ENCODE measurements at places on chromosomes 1 and 21.

DNA sequence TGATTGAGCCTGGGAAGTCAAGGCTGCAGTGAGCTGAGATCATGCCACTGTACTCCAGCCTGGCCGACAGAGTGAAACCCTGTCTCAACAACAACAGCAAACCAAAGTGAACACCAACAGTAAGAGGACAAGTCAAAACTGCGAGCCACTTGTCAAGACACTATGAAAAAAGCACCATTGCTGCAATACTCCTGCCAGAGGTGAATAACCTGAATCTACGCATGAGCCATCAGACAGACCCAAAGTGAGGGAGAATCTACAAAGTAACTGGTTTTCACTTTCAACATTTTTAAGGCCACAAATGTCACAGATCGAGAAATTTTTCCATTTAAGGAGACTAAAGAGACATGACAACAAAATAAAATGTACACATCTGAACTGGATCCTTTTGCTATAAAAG is 21.9 kb downstream of the SYNJ1 start:
- DNase-seq, result no peak

DNA sequence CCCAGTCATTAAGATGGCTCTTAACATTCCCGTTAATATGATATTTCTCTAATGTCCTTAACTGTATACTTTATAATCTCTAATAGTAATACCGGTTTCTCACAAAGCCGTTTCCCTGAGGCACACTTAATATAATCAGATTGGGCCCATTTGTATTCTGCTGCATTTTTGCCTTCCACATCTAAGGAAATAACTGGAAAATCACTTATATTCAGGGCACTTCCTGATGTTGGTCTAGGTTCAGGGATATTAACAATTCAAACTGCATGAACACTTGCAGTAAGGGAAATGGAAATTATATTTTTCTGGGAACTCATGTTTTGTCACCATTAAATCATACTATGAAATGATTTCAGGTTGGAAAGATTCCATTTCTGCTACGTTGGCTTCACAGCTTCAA is 119.8 kb downstream of the TPR start:
- no peak for DNase-seq

- no peak for DNase-seq
Measured at GRCh38 chr1:239107676-239108075, 278.7 kb upstream of the CHRM3 start.

DNA sequence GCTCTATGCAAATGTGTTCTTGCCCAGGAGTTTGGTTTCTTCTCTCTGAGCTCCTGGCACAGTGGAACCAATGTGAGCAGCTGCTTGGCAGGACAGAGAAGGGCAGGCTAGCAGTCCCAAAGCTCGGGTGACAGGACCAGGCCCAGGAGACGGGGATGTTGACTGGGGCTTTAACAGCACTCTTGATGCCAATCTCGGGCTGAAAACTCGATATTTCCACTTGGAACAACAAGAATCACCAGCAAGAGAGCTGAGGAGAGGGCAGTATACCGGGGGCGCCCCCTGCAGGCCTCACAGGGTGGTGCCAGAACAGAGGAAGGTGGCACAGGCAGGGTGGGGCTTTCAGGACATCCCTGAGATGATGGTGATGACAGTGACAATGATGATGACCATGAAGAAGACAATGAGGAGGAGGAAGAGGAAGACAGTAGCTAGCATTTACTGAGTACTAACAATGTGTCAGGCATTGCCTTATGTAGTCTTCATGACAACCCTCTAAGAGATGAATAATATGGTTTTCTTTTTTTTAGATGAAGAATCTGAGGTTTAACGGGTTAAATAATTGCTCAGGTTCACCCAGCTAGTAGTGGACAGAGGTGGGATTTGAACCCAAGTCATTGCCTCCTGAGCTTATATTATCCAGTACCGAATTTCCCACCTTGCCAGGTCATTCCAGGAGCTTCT is 2.7 kb upstream of the KCNJ9 start:
- DNase-seq, result peak; percentile 49

GRCh38 chr1:182484067-182484466 is 34.1 kb downstream of the RGSL1 start:
- DNase-seq, result no peak

- peak; percentile 83 for DNase-seq
Measured at GRCh38 chr1:157963713-157964112, 29.7 kb upstream of the KIRREL1 start.

DNA sequence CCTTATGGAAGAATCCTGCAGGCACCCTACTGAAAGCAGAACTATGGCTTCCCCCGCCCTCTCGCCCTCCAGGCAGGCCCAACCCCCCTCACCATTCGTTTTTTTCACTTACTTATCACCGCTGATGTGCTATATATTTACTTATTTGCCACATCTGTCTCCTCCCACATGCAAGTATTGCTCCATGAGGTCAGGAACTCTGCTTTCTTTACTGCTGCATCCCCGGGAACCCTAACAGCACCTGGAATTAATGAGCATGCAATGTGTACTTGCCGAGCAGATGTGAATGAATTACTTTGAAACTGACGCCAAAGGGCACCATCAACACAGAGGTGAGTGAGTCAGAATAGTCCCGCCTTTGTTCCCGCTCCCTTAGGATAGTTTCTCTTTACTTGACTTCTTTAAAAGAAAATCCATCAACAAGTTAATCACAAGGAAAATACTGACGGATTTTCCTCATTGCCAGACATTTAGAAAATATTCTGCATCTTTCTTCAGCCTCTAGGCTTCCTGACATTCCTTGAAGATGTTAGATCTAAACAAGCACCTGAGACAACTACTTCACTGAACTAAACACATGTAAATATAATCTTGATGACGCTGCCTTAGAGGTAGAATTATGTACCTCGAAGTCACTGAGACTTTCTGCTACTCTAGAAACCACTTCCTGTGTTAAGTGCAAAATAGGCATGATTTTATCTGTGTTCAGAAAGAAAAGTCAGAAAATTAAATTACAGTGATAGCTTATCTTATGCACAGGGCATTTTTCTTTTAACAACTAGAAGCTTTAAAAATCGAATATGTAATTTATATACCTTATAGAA is 17.5 kb upstream of the RAB4A start:
- DNase-seq, result peak; percentile 81

- no peak for DNase-seq
Measured at GRCh38 chr1:240402326-240402725, 209.6 kb downstream of the GREM2 start.

GRCh38 chr1:41766546-41766945 is 152.2 kb downstream of the HIVEP3 start:
- no peak for DNase-seq

- DNase-seq, result no peak
Measured at GRCh38 chr1:232597721-232598120, 32.2 kb downstream of the SIPA1L2 start.

DNA sequence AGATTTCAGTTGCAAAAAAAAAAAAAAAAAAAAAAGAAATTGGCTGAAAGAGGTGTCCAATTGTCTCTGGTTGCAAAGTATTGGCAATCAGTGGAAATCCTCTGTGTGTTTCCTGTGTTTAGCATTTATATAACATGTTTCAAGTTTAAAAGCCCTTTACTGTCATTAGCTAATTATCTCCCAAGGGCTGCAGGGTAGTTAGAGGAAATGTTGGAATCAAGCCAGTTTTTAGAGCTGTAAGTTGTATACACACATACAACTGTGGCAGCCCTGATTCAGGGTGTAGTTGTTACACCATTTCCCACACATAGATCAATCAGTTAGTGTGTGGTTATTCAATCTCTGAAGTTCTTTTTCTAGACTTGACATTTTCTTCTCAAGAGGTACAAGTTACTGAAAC is 8.9 kb upstream of the ZNF326 start:
- DNase-seq, result no peak

DNA sequence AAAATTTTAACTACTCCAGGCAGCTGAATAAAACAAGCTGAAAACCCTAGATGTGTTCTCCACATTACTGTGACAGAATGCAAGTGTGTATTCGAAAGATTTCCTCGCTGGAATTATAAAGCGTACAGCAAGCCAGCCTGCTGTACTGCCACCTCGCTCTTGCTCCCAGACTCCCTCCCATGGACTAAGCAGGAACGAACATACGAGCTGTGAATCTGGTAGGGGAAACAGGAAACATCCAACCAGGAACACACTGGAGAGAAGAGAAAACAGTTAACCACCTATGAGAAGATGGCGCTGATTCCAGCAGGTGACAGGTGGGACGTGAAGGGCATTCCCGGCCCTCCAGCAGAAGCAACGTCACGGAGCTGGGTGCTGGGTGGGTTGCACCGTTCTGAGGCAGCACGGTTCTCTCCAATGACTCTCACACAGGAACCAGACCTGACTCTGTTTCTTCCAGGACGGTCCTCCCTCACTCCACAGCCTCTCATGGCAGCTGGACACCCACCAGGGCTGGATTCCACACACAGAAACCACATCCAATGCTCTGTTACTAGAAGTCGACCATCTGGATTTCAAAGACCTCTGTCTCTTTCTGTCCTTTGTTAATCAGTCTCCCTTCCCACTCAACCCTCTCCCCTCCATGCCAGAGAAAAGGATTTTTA is 219.2 kb downstream of the RERE start:
- peak; percentile 77 for DNase-seq

- no peak for DNase-seq
Measured at GRCh38 chr1:23103001-23103889, 65.4 kb downstream of the LUZP1 start.

- DNase-seq, result no peak
Measured at GRCh38 chr1:20355101-20355827, 64.6 kb downstream of the VWA5B1 start.

GRCh38 chr1:216630532-216630931 is 92.7 kb downstream of the ESRRG start:
- no peak for DNase-seq

GRCh38 chr1:150981805-150982712 is at the start of gene ANXA9:
TSS of gene ANXA9 (plus strand) at chr1:150982292. CDS start at chr1:150983106, 814 bp downstream.
- peak; percentile 63 for DNase-seq

- no peak for DNase-seq
Measured at GRCh38 chr1:12760256-12760795, 13.2 kb upstream of the PRAMEF12 start.

DNA sequence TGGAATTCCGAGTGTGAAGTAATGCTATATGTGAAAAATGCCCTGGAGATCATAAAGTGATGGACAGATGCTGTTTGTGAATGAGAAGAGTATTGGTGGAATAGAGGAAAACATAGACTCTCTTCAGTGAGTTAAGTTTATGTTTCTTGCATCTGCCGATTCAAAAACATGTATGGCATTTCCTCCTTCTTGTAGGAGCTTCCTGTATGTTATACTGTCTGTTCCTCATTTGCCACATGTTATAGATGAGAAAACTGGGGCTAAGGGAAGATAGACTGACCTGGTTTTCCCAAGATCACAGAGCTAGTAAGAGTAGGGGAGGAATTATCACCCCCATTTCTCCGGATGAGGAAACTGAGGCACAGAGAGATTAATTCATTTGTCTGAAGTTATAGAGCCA is 41.1 kb upstream of the IL20 start:
- no peak for DNase-seq

- no peak for DNase-seq
Measured at GRCh38 chr1:30447701-30448100, 275.7 kb downstream of the MATN1 start.

GRCh38 chr1:153648000-153648643 is 10.4 kb upstream of the SNAPIN start:
- DNase-seq, result peak; percentile 40

GRCh38 chr1:2787163-2787911 is 14.2 kb downstream of the TTC34 start:
- DNase-seq, result no peak

DNA sequence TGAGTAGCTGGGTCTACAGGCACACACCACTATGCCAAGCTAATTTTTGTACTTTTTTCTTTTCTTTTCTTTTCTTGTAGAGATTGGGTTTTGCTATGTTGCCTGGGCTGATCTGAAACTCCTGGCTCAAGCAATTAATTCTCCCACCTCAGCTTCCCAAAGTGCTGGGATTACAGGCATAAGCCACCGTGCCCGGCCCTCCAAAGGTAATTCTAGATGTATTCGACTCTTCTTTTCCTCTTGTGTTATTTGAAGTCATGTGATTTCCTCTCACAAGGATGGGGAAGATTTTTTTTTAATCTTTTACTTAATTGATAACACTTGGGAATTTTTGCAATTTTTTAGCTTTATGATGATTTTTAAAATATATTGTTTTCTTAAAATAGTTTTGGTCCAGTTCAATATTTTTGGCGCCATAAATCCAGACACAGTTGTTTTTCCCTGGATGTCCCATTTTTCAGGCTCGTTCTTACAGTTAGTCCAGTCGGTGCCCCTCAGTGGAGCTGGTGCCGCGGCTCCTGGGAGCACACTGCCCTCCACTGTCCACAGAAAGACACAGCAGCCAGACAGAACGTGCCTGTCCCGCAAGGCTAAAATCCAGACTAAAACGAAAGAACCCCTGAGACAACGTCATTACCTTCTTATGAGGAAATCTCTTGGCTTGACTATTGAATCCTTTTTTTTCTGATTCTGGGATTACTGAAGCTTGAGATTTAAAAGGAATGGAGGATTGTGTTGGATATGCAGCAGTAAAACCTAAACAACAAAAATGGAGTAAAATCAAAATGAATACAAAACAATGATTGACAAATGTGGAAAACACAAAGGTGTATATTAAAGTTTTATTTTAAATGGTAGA is 22.4 kb downstream of the STPG1 start:
- peak; percentile 84 for DNase-seq

DNA sequence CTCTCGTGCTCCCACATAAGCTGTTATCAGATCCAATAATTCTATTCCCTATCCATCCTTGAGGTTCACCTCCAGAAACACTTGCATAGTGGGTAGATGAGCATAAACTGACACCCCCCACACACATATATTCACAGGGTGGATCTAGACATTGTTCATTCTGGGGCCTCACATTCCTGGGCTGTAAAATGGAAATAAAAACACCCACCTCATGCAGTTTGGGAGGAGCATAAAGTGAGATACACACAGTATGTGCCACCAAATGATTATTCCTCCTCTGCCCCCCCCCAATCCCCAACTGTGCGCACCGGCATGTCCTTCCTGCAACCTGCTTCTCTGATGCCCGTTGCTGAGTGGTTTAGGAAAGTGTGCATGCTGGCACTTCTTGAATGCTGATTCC is 17.9 kb downstream of the PRDM15 start:
- no peak for DNase-seq

GRCh38 chr21:16357994-16358393 is 628.2 kb downstream of the USP25 start:
- DNase-seq, result no peak

- DNase-seq, result no peak
Measured at GRCh38 chr1:107394301-107394700, 253.5 kb downstream of the NTNG1 start.

- no peak for DNase-seq
Measured at GRCh38 chr1:2214541-2215241, 13.4 kb upstream of the SKI start.

DNA sequence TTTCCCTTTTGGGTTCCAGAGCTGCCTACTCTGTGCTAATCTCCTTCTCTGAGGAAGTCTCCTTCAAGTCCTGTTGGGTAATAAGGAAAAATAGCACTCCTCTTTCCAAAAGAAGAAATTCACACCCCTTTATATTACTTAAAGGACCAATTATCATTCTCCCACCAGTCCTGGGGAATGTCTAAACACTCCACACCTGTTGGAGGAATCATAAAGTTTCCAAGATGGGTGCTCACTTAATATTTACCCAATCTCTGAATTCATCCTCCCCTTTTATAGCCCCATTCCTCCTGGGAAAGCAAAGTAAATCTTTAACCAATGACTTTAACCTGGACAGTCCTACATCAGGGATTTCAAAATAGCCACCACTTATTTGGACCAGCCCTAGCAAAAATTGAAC is 873.1 kb downstream of the KCNT2 start:
- DNase-seq, result no peak

Measured in kidney tubule cell (primary cell).